SK-N-SH treated with all-trans-retinoic acid at 6 μM for 48 hours (cell line): ENCODE measurements at places on chromosomes 5 and 9.

- ATAC-seq: peak; percentile 31; the same call in 1 of the 3 replicates
Measured at GRCh38 chr9:20701060-20701459, 17.0 kb downstream of the FOCAD start.

DNA sequence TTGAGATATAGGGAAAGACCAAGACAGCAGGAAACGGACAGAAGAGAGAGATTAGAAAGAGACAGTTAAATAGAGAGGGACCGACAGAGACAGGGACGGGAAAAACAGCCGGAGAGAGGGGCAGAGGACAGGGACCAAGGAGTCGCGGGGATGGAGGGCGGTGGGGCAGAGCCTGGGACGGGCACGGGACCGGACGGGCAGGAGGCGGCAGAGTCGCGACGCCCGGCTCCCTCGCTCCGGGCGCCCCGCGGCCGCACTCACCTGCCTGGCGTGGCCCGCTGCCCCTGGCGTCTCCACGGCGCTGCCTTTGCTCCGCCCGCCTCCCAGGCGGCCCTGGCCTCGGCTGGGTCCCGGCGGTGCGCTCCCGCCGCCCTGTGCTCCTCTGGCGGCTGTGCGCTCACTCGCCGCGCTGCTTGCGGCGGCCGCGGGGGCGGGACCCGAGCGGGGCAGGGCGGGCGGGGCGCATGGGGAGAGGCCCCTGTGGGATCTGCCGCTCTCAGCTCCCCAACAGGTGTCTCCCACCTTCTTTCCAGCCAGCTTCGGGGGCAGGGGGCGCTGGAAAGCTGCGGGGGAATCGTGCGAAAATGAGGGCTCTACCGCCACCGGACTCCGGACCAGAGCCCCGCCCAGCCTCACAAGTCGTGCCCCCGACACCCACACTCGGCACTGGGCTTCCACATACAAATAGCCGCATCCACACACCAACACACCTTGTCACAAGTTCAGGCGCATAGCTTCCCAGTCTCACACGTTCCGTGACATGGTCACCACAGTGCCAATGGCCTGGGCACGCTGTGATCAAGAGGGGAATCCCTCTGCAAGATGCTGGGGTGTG is at the start of gene ARID3C:
ARID3C (minus strand) TSS at position 411 of the 835 bp plus-strand sequence. CDS start 1,052 bp downstream, outside the sequence.
- ATAC-seq: peak; percentile 85

DNA sequence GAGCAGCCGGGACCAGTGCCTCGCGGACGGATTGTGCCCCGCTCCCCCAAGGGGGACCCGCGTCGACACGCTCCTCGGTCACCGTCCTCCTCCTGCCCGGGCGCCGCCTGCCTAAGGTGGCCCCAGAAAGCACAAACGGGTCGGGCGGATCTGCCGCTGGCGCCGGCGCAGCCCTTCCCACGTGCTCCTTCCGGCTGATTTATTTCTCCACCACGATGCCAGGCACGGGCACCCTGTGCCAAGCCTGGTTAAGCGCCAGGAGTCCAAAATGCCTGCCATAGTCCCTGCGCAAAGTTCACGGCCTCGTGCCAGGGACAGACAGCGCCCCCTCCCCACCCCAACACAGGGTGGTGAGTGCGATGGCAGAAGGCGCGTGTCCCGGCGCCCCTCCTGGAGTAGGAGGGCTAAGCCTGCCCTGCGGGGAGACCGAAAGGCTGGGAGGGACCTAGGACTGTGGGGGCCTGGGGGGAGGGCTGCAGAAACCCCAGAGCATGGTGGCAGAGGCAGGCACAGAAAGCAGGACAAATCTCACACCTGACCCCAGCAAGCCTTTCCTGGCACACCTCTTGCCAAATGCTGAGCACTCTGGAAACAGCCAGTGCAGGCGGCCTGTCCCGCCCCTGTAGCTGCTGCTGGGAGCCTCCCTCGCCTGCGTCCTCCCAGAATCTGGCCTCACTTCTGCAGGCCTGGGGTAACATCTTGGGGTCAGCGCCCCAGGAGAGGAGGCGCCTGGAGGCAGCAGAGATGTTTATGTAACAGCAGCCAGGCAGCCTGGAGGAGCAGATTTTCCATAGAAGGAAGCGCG is 1.1 kb upstream of the NOTCH1 start:
- peak; percentile 46 for ATAC-seq

DNA sequence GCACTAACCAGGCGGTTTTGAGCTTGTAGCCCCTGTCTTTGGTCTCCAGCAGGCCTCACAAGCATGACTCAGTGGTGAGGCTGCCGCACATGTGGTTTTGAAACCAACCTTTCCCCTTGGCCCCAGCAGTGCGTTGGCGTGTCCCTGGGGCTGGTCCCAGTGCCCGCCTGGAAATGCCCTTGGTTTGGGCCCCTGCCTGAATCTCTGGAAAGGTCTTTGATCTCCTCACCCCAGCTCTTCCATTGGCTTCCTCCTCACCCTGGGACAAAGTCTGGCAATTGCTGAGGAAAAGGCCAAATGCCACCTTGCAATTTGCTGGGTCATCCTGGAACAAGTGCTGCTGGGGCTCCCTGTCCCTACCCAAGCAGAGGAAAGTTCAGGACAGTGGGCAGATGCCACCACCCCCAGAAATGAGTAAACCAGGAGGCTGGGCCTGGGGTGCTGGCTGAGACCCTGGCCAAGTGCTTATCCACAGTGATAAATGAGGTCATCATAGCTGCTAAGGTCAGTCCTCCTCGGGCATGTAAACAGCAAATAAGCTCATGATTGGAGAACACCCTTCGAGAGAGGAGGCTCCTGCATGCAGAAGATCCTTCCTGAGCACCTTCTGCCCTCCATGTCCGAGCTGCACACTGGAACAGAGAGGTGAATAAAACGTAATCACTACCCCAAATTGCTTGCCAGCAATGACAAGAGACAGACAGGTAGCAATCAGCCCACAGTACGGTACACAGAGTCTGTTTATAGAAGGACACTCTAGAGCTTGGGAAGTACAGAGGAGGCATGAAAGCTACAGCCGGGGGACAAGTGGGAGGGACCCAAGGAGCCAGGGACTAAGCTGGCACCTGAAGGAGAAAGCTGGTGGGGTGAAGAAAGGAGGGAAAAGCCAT is 98.9 kb upstream of the CPEB4 start:
- ATAC-seq: peak; percentile 43; the same call in 2 of the 3 replicates

- no peak for ATAC-seq
Measured at GRCh38 chr5:175015028-175015685, 290.8 kb downstream of the MSX2 start.

DNA sequence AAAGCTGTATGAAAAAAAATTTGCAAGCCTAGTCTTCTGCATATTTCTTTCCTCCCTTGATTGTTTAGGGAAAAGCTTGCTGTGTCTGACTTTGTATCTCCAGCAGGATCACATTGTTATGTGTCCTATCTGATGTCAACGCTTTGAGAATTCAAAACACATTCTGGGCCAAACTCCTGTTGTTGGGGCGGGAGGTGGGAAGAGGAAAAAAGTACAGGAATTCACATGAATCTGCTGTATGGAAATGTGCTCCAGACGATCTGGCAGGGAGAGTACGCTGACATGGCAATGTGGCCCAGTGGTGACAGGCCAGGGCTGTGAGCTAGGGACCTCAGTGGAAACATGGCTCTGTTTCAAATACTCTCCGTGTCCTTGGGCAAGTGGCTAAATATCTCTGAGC is 87.4 kb upstream of the GNA14 start:
- no peak for ATAC-seq

DNA sequence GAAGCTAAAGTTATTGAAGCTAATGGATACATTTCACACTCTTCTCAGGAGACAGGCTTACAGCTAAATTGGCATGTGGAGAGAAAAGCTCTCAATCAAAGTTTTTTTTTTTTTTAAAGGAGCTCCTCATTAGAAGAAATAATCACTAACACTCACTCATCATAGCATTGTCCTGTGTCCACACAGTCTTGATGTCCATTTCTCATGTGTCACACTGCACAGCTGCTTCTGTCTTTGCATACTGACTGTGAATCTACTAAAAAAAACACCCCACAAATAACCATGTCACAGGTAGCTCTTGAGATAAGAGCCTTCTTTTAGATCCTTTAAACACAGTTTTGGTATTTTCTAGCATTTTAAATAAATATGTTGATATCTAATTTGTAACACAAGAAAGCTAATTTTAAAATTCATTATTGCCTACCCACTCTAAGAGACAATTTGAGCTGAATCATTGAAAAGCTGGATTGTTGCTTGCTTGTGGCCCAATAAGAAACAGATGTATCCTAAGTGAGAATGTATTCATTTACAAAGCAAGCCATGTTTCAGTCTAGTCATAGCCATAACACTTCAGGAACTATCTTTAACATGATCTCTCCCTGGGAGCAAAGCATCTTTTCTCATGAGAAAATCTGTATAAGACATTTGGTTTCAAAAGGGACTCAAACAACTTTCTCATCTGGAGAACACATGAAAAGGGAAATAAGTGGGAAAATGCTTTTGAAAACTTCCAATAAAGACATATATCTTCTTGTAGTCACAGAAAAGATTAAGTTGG is 48.1 kb upstream of the PCSK1 start:
- ATAC-seq: no peak

- no peak for ATAC-seq
Measured at GRCh38 chr5:6418679-6419276, 29.9 kb upstream of the UBE2QL1 start.

- ATAC-seq: no peak
Measured at GRCh38 chr5:161498531-161498930, 48.0 kb downstream of the GABRB2 start.

DNA sequence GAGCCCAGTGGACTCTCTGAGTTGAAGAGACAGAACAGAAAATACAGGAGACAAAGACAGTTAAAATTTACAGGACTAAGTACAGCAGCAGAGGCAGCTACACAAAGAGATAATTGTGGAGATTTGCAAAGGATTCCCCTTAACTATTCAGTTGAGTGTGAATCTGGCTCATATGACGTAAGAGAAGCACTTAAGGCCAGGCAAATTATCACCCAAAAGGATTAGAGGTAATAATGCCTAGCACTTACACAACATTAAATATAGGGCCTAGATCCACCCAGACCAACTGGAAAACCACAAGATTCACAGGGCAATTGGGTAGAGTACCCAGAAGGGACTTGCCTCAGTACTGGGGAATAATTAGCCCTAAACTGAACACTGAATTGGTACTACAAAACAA is 41.3 kb downstream of the ADAMTS6 start:
- ATAC-seq: no peak

DNA sequence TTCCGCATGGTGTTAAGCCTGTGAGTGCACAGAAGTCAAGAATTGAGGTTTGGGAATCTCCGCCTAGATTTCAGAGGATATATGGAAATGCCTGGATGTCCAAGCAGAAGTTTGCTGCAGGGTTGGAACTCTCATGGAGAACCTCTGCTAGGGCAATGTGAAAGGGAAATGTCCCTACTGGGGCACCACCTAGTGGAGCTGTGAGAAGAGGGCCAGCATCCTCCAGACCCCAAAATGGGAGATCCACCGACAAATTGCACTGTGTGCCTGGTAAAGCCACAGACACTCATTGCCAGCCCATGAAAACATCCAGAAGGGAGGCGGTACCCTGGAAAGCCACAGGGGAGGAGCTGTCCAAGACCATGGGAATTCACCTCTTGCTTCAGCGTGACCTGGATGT is 3.6 kb upstream of the SAXO1 start:
- no peak for ATAC-seq

GRCh38 chr9:14212077-14212476 is 101.9 kb downstream of the NFIB start:
- peak; percentile 48 for ATAC-seq

- no peak for ATAC-seq
Measured at GRCh38 chr5:60445921-60446320, 254.0 kb downstream of the DEPDC1B start.

DNA sequence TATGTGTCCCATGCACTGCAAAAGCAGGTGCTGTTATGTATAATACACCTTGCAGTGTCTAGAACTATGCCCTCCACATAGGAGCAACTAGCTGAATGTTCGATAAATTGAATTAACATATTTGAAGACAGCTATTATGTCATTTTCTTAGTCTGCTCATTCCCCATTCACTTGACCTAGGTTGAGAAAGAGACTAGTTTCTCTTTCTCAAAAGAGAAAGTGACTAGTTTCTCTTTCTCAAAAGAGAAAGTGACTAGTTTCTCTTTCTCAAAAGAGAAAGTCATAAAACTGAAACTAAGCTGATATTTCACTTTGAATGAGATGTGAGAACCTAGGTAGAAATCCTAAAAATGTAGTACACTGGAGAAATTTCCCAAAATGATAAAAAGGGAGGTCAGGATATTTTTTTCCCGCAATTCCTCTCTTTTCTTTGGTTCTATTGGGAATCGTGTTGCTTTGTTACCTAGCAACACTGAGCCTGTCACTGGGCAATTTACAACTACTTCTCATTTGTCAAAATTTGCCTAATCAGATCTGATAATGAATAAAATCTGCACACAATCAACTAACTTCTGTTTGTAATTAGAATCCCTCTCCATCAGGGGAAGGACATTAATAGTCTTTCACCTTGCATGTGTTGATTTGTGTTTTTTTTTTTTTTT is 132.0 kb upstream of the GRIA1 start:
- no peak for ATAC-seq

DNA sequence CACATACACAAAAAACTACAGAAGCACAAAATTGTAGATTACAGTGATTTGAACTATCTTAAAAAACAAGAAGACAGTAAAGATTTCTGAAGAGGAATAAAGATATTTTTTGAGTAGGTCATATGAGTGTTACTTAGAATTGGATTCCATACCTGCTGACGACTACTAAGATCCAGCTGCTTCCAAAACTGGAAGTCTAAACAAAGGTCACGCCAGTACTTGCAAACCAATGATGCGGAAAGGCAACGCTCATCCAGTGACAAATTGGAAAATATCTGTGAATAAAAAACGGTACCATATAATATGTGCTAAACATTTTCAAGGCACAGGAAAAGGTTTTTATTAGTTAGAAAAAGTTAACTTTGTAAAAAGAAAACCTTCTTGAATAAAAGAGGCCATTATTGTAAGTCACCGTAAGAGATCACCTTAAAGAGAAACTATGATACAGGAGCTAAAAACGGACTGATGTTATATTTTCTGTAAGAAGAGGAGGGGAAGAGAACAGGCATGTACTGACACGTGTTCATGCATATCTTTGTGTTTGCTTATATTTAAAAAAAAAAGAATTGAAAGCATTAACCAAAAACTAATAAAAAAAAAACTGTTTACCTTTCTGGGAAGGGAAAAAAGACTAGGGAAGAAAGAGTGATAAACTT is 14.1 kb downstream of the FBXL17 start:
- no peak for ATAC-seq

DNA sequence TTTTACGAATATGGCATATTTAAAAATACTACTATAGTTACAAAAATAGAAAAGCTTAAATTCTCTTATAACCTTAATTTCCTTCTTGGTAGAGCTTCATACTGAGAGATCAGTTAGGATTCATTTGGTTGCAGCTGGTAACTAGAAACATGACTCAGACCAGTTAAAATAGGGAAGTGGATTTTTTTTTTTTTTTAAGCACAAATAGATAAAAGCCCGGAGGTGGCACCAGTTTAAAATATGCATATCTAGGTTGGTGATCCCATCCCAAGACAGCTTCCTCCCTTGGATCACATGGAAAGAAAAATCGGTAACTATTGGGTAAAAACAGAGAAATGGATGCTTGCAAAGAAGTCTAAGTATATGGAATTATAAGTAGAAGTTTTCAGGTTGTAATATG is 1634.3 kb downstream of the MAT2B start:
- ATAC-seq: no peak
